ENCODE measurements at places on chromosomes 12 and 14. TPM values are rescaled to one million over a fixed set of nuclear protein-coding genes. Genes with fewer than 3 reads are reported as not detected.

GRCh38 chr12:49331380-49332222, 5.4 kb downstream of the C1QL4 start:
- peak; percentile 72 for DNase-seq

Gene EML5
- 1.4 TPM for total RNA-seq

DNA sequence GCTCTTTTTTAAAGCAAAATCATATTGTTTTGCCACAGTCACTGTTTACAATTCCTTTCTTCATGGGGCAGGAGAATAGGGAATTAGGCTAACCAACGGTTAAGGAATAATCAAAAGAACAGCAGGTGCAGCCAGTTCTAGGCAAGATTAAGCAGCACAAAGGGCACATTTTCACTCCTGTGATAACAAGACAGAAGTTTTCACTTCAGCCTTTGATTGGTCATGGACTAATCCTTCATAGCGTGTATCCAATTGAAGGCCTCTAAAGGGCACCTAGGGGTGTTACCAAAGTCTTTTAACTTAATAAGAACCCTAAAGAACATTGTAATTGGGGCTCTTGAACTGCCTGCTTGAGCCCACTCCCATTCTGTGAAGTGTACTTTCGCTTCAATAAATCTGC, 206.9 kb upstream of the AMIGO2 start:
- no peak for DNase-seq

- no peak for DNase-seq
Observed at GRCh38 chr12:13948621-13949020, 32.8 kb downstream of the GRIN2B start.
